ENCODE measurements at places on chromosomes 1 and 21. TPM values are rescaled to one million over a fixed set of nuclear protein-coding genes. Genes with fewer than 3 reads are reported as not detected.

Gene AQP10
- not detected for total RNA-seq

- H3K4me3 ChIP-seq: no peak overlapping the region
- no peak overlapping the region for H3K27ac ChIP-seq
Observed at GRCh38 chr1:150420560-150421265, 56.8 kb downstream of the RPRD2 start.

- H3K27me3 ChIP-seq: no peaks in the 10 kb centered on the region
- H3K4me1 ChIP-seq: peaks cover 16% of the 10 kb centered on the region
- no peak for DNase-seq
- H3K27ac ChIP-seq: no peak overlapping the region
Observed at GRCh38 chr1:183838221-183838620, 33.3 kb downstream of the RGL1 start.

DNA sequence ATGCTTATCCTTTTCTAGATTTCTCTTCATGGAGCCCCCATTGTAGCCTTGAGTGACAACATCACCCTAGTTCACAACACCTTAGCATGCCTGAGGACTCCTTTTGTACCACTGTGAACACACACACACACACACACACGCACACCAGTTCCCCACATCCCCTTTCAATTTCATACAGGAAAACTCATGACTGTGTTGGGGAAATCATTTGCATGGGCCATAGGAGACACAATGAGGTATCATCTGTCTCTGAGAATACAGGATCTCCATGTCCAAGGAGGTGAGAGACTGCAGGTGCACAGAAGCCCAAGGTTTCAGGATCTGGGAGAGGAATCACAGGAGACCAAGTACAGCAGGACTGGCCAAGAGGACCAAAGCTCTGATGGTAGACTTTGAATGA is 119.7 kb downstream of the TPTE start:
- no peak overlapping the region for H3K4me3 ChIP-seq
- no peak overlapping the region for H3K27ac ChIP-seq
- no peaks in the 10 kb centered on the region for H3K4me1 ChIP-seq
- no peaks in the 10 kb centered on the region for H3K36me3 ChIP-seq
- no peak for DNase-seq

Gene FCN3
- not detected for total RNA-seq

Gene WNT2B
- total RNA-seq: not detected

- no peak for DNase-seq
- no peak overlapping the region for H3K27ac ChIP-seq
- no peaks in the 10 kb centered on the region for H3K36me3 ChIP-seq
- H3K4me3 ChIP-seq: no peak overlapping the region
- H3K4me1 ChIP-seq: no peaks in the 10 kb centered on the region
Observed at GRCh38 chr1:196078691-196079090, 529.5 kb downstream of the KCNT2 start.

DNA sequence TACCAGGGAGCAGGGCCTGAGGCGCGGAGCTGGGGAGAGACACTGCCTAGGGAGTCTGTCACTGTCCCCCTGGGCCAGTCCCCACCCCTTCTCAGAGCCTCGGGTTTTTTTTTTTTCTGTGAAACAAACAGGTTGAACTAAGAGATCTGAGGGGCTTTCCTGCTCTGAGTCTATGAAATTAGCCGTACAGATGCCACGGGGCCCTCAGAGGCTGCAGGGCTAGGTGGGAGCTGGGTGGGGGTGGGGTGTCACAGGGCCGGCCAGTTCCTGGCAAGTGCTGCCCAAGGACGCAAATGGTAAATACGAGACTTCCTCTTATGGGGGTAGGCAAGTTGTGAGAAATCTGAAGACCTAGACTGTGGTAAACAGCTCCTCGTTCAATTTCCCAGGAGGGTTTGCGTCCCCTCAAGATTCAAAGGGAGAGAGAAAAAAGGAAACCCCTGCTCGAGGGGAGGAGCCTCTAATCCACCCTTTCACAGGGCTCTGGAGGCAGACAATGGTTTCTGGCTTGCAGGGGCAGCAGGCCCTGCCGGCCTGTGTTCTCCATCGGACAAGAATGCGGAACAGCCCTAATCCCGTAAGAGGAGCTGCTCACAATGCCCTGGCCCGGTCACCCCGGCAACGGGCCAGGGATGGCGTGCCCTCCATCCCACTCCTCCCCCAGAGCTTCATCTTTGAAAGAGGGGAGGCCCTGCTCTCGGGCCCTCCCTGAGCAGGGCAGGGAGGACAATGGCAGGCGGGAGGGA is 7.8 kb downstream of the NUAK2 start:
- DNase-seq: peak; percentile 45
- H3K4me3 ChIP-seq: peak overlapping the region; percentile 73
- H3K4me1 ChIP-seq: peaks cover 73% of the 10 kb centered on the region
- peak overlapping the region; percentile 89 for H3K27ac ChIP-seq
- peaks cover 51% of the 10 kb centered on the region for H3K36me3 ChIP-seq

GRCh38 chr1:84301785-84302385 is 377 bp downstream of the SAMD13 start:
- H3K4me3 ChIP-seq: peak overlapping the region; percentile 68
- H3K27ac ChIP-seq: peak overlapping the region; percentile 47
- H3K4me1 ChIP-seq: peaks cover 50% of the 10 kb centered on the region
- DNase-seq: no peak

- no peaks in the 10 kb centered on the region for H3K36me3 ChIP-seq
- peak; percentile 39 for DNase-seq
- no peak overlapping the region for H3K27ac ChIP-seq
- H3K4me3 ChIP-seq: no peak overlapping the region
- no peaks in the 10 kb centered on the region for H3K4me1 ChIP-seq
Observed at GRCh38 chr1:62391369-62391971, 45.4 kb upstream of the USP1 start.

All from activated CD4-positive, alpha-beta T cell treated with anti-CD3 and anti-CD28 coated beads, Interleukin-2, amount 10 ng/mL, durations not matched to agents 7 days and 5 days (primary cell).